ENCODE measurements at places on chromosomes 16 and 17. TPM values are rescaled to one million over a fixed set of nuclear protein-coding genes. Genes with fewer than 3 reads are reported as not detected.

DNA sequence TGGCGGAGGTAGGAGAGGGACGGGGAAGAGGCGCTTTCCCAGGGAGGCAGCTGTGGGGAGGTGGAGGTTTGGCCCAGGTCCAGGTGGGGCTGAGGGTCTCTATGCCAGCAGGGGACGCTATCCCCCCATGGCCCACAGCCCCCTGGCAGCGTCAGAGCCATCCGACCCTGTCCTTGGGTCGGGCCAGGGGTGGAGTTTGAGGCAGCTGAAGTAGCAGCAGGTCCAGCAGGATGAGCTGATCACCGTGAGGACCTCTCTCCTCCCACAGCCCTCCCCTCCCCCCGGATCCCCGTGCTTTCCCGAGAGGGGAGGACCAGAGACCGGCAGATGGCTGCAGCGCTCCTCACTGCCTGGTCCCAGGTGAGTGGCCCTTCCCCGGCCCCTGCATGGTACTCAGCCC lies 3.2 kb downstream of the ZNF205 start:
- DNase-seq: no peak
- H3K27me3 ChIP-seq: no peaks in the 10 kb centered on the region
- H3K27ac ChIP-seq: no peak overlapping the region

DNA sequence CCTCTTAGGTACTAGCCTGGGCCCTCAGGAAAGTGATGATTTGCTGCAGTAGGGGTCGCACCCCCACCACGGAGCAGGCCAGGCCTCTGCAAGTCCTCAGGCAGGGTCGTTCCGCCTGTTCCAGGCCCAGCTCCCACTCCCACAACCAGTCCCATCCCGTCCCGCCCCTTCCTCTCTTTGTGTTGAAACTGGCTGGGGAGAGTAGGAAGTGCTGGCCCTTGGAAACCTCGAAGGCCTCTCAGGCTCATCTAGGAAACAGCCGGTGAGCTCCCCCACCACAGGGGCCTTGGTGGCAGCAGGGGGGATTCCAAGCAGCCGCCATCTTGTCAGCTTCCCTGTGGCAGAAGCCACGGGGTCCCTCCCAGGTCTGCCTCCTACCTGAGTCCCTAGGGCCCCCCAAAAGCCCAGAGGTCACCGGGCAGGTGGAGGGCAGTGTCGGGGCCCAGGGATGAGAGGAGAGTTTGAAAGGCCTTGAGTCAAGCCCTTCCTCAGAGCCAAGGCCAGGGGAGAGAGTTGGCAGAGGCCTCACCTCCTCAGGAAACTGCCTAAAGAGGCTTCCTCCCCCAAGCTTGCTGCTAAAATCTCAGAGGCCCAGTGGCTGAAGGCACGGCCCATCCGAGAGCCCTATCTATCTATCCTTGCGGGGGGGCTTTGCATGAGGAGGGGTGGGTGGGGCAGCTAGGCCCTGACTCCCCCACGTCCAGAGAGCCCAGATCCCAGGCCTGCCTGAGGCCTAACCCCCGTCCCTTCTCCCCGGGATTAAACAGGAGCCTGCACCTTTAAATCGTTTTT lies 22.2 kb downstream of the MMP15 start:
- no peak overlapping the region for H3K4me3 ChIP-seq
- no peaks in the 10 kb centered on the region for H3K36me3 ChIP-seq
- H3K27me3 ChIP-seq: no peaks in the 10 kb centered on the region

GRCh38 chr17:32935726-32936125 lies 7.8 kb downstream of the TMEM98 start:
- no peaks in the 10 kb centered on the region for H3K27me3 ChIP-seq
- no peaks in the 10 kb centered on the region for H3K36me3 ChIP-seq
- no peak for DNase-seq
- no peak overlapping the region for H3K4me3 ChIP-seq
- H3K27ac ChIP-seq: peak overlapping the region; percentile 86

DNA sequence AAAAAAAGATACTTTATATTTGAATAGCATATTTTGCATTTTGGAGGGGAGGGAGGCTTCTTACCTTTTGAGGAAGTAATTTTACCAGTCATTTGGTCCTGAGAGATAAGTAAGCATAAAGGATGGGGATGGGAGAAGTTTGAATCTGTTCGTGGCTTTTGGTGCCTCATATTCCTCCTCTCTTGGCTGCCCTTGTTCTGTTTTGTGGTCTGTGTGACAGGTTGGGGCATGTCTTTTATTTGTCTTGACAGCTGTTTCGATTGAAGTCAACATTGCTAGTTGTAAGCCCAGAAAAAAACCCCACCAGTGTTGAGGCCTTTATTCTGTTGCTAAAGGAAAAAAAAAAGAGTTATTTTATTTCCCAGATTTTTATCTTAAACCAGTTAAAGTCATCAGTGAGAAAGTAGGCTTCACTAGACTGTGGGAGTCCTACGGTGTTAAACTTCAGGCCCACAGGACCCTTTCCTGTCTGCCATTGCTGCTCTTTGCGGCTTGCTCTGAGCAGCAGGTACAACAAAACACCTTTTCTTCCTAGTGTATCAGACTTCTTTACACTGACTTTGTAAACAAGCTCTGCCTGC lies 11.4 kb downstream of the SLC7A6 start:
- no peaks in the 10 kb centered on the region for H3K27me3 ChIP-seq
- H3K4me1 ChIP-seq: no peaks in the 10 kb centered on the region
- no peak for DNase-seq
- peak overlapping the region; percentile 74 for H3K27ac ChIP-seq
- H3K4me3 ChIP-seq: no peak overlapping the region

- H3K27ac ChIP-seq: peak overlapping the region; percentile 98
- H3K4me1 ChIP-seq: peaks cover 10% of the 10 kb centered on the region
- DNase-seq: no peak
- no peaks in the 10 kb centered on the region for H3K27me3 ChIP-seq
Measured at GRCh38 chr16:48609652-48610029, 339 bp downstream of the N4BP1 start.

DNA sequence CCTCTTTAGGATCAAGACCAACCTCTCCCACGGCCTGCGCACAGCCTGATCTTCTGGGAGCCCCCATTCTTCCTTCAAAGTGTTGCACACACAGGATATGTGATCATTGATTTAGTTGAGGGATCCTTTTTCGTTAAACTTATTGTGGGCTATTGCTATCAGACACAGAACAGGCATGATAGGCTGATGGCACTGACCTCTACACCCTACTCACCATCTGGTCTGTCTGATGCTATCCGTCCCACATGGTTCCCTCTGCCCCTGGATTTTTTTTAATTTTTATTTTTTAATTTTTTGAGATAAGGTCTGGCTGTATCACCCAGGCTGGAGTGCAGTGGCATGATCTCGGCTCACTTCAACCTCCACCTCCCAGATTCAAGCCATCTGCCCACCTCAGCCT lies 19.2 kb upstream of the LITAF start:
- no peaks in the 10 kb centered on the region for H3K27me3 ChIP-seq
- H3K27ac ChIP-seq: no peak overlapping the region
- no peak overlapping the region for H3K4me3 ChIP-seq
- H3K4me1 ChIP-seq: peaks cover 4% of the 10 kb centered on the region

DNA sequence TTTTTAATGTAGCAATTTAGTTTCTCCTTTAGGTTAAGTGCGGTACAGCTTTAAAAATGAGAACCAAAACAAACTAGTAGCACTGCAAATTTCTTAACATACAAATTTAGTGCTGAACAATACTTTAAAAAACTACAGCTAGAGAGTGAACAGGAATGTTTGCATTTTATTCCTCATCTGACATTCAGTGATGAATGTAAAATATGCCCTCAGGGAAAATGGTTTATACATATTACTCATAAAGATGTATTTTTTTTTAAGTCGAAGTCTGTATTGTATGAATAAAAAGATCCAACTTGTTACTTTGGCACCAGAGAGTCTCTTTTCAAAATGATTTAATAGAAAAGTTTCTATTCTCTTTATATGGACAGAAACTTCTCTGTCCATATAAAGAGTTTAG lies 96.8 kb downstream of the BRIP1 start:
- no peaks in the 10 kb centered on the region for H3K36me3 ChIP-seq
- H3K27me3 ChIP-seq: no peaks in the 10 kb centered on the region
- no peaks in the 10 kb centered on the region for H3K4me1 ChIP-seq
- H3K4me3 ChIP-seq: no peak overlapping the region
- no peak for DNase-seq

The NPIPA8 gene
- 11.0 TPM for total RNA-seq

The FZD2 gene
- 3.6 TPM for total RNA-seq

The CCL8 gene
- total RNA-seq: 0.66 TPM

The ETV4 gene
- total RNA-seq: 2.0 TPM
